Activated naive CD4-positive, alpha-beta T cell treated with anti-CD3 and anti-CD28 coated beads for 36 hours (primary cell): ENCODE measurements at places on chromosomes 13 and 19. TPM values are rescaled to one million over a fixed set of nuclear protein-coding genes. Genes with fewer than 3 reads are reported as not detected.

OR7C1 gene
- total RNA-seq: not detected

SBNO2 gene
- total RNA-seq: 117 TPM

CEACAM16 gene
- not detected for total RNA-seq

MVB12A gene
- 32.1 TPM for total RNA-seq

ANKRD24 gene
- 2.5 TPM for total RNA-seq

SUGP2 gene
- total RNA-seq: 149 TPM

SIAH3 gene
- 0.12 TPM for total RNA-seq

PEX11G gene
- total RNA-seq: 1.1 TPM

DNA sequence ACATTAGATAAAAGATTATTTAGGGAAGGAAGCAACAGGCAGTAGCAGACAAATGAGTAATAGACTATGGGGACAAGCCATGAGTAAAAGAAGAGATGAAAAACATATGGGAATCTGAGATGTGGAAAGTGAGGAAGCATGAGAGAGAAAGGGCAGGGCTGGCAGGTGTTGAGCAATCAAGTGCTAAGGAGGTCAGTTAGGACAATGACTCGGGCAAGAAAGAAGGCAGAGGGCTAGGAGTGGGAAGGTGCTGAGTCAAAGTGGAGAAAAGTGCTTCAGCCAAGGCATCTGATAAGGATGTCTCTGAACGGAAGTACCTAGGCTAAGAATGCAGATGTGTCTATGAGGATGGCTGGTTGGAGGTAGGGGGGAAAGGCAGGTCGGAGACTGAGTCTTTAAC is 291.9 kb upstream of the HTR2A start:
- no peak for DNase-seq

DNA sequence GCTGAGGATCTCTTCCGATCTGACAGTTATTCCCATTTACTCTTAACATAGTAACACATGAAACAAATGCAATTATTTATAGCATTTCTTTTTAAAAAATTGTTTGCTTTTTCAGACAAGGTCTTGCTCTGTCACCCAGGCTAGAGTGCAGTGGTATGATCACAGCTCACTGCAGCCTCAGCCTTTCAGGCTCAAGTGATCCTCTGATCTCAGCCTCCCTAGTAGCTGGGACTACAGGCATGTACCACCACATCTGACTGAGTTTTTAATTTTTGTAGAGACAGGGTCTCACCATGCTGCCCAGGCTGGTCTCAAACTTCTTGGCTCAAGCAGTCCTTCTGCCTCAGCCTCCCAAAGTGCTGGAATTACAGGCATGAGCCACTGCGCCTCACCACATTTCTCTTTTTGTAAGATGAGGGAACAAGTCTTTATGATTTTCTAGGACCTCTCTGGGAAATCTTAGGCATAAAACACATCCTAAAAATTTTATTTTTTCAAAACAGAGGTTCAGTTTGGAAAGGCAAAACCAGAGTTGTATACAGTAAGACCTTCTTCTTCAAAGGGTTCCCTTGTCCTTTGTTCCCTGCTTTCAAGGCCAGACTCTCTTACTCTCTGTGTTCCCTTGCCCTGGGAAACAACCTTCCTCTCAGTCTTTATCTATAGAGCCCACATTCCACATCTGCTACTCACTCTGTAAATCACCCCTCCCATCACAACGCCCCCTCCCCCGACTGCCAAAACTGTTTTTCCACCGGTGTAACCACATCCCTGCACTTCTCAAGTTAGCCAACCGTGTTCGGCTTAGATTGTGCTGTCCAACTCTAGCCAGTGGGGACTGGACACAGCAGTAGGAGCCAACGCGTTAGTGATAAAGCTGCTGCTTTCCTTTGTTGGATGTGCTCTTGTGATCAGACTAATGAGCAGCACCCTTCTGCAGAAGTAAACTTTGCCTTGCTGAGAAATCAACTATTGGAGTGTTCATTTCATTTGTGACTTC is 56.2 kb downstream of the DHRS12 start:
- no peak for DNase-seq

DNA sequence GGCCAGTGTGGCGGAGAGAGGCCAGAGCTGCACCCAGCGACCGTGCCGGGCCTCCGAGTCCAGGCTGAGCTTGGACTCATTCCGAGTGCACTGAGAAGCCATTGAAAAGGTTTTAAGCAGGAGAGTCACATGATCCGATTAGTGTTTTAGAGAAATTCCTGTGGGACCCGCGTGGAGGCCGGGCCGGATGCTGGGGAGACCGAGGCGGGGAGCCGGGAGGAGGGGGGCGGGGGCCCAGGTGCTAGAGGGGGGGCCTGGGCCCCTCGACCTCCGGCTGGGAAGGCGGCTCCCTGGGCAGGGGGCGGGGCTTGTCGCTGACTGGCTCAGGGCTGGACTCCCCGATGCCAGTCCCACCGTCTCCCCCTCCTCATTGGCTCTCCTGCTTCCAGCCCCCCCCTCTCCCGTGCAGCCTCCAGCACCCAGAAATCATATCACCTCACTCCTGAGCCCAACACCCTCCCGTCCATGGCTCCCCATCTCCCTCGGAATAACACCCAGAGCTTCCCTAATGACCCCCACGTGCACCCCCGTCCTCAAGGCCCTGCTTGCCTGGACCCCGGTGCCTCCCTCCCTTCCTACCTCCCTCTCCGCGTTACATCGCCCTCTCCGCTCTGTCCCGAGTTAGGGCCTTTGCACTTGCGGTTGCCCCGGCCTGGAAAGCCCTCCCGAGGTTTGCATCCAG is 5.2 kb upstream of the ZNF579 start:
- DNase-seq: peak; percentile 63

DNA sequence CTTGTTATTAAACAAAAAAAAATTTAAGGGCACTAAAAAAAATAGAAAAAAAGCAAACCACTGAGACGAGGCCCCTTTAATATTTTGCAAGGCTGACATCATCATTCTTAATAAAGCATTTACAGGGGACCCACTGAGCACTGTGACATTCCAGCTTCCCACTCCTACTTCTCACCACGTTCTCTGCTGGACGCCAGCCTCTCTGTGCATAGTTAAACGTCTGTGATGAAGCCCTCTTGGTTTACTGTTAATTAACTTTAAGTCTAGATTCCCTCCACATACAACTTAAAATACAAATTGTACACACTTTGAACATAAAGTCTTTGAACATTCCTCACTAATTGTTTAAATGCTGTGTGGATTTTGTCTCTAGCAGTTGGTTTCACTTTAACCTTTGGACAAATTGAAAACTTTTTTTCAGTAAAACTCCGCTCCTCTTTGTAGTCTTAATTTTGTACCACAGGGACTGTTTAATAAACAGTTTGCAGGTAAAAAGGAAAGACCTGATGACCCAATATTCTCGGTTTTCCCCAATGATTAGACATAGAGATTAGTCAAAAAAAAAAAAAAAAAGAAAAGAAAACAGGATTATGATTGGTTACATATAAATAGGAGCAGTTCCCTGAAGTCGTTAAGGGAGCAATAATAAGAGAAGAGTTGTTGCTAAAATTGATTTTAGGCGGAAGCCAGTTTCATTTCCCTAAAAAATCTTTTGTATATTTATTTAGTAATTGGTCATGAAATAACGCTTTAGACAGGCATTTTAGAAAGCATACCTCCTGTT is 219.8 kb downstream of the MZT1 start:
- no peak for DNase-seq

GRCh38 chr13:20390526-20391175 is 135.0 kb downstream of the CRYL1 start:
- DNase-seq: no peak

GRCh38 chr19:56015756-56016155 is 29.2 kb downstream of the NLRP5 start:
- DNase-seq: no peak

DNA sequence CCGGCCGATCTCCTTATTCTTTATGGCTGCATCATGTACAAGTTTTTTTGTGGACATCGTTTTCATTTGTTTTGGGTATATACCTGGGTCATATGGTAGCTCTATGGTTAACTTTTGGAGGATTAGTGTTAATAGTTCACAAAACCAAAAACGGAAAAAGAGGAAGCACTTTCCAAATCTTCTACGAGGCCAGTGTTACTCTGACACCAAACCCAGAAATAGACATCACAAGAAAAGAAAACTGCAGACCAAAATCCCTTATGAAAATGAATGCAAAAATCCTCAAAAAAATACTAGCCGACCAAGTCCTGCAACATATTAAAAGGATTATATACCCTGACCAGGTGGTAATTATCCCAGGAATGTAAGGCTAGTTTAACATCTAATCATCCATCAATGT is 29.8 kb downstream of the ADGRE2 start:
- no peak for DNase-seq

- peak; percentile 66 for DNase-seq
These were observed 19.8 kb upstream of the CEACAM4 start for GRCh38 chr19:41646589-41647204.

DNA sequence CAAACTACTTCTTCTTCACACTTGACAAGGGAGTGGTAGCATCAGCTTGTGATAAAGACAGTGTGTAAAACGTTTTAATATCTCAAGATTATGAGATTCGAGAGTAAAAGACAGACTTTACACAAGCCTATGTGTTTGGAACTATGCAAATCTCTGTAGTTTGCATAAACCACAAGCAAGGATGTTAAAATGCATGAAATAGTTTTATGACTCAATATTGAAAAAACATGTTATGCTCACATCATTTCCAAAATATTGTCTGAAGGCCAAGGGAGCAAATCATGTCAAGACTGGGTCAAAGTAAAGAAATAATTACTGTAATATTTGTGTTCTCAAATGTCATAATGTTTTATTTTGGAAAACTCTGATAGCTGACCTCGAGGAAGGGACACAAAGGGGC is 316.8 kb upstream of the KLF12 start:
- no peak for DNase-seq

GRCh38 chr13:91946498-91947070 is 548.2 kb downstream of the GPC5 start:
- no peak for DNase-seq

GRCh38 chr13:47033216-47033615 is 136.4 kb upstream of the HTR2A start:
- DNase-seq: no peak

DNA sequence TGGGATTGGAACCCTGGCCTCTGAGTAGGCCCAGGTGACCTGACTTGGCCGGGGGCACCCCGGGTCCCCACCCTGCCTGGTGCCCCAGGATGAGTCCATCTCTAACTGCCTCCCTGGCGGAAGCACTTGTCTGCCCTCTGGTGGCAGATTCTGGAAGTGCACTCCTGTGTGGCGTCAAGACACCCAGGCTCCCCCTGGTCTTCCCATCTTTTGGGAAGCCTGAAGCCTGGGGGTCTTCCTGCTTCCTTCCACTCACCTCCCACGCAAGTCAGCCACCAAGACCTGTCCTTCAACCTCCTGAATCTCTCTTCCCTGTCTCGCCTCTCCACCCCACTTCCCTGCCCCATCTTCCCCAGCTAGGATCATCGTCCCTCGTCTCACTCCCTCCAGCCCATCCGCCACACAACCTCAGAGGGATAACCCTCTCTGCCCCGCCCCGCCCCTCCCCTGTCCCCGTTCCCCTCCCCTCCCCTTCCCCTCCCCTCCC is 7.4 kb downstream of the RABAC1 start:
- DNase-seq: peak; percentile 95

- no peak for DNase-seq
These were observed 3.5 kb downstream of the IRS2 start for GRCh38 chr13:109782823-109783431.

DNA sequence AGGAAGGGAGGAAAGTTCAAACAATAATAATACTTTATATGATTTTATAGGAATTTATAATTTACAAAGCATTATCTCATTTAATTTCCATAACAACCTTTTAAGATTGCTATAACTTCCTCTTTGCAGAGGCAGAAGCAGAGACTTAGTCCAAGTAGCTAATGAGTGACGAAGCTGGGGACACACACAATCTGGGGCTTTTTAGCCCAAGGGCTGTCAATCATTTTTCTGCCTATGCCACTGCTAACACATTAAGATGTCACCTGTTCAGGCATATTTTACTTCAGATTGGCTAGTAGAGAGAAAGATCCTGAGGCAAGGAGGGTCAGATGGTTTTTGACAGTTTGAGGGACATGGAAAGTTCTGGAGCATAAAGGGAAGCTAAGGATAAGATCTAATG is 12.6 kb downstream of the SCEL start:
- DNase-seq: no peak

GRCh38 chr13:100875392-100876043 is 200.9 kb upstream of the TMTC4 start:
- DNase-seq: peak; percentile 31

DNA sequence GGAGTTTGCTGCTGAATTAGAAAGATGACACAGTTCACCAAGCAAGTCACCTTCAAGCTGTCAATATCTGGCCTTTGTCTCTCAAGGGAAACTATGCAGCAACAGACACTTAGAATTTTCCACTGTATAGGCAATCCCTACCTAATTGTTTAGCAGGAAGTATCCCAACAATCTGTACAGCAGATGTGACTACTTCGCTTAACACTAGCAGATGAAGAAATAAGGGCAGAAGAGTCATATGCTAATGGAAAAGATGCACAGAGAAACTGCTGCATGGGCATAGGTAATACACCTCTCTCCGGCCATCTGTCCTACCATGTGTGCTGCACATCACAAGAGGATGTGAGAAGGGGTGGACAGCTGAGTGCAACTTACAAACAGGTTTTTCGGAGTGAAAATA is 851.2 kb downstream of the PCDH9 start:
- no peak for DNase-seq

DNA sequence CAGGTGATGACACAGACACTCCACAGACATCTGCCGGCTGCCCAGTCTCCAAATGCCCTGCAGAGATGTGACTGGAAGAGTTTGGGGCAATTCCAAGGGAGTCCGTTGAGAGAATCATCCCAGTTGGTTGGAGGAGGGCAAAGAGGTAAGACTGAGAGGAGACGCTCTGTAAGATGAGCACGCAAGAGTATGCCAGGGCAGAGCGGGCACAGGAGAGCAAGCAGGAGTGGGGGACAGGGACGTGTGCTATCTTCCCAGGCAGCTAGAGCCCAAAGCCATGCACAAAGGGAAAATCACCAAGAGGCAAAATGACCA is 156.3 kb upstream of the TSHZ3 start:
- DNase-seq: no peak

DNA sequence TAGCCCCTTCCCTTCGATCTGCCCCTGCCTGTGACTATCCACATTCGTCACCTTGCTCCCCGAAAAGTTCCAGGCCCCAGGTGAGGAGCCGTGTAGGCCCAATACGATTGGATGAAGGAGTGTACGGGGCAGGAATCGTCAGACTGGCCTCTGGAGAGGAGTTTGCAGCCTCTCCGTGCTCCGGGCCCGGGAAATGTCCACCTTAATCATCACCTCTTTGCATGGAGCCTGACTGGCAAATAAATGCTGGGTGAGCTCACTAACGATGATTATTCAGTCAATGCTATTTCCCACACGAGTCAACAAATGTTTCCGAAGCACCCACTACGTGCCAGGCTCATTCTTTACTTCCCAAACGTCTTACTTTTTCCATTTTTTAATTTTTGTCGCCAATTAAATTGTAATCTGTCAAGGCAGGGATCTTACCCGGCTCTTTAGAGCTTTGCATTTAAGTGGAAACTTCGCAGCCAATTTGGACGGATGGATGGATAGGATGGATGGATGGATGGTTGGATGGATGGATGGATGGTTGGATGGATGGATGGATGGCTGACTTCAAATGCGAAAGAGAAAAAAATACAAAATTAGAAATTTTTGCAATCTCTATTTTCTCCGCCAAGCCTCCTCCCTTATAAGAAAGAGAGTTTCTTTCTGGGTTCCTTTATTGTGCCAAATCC is 45.8 kb downstream of the TGDS start:
- no peak for DNase-seq

GRCh38 chr13:34162544-34162933 is 344.6 kb downstream of the RFC3 start:
- no peak for DNase-seq

- DNase-seq: no peak
These were observed 1241.5 kb upstream of the MIR17HG start for GRCh38 chr13:90105849-90106496.

GRCh38 chr13:97238883-97239282 is 16.8 kb downstream of the MBNL2 start:
- no peak for DNase-seq
